ENCODE measurements at places on chromosomes 2 and 18.

DNA sequence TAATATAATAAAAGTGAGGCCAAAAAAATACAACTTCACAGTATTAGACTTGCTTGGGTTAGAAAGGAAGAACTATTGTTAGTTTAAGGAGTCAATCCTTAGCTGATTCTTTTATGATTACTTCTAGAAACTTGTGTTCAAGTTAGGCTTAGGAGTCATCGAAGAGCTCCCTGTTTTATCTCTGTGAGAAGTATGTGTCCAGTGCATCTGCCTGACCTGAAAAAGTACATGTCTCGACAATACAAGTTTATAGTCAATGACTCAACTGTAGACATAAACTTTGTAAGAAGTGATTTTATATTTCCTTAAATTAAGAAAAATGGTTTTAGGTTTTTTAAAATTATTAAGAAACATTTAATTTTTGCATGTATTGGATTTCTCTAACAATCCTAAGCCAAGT is 571.2 kb downstream of the ZEB2 start:
- DNase-seq, result no peak

DNA sequence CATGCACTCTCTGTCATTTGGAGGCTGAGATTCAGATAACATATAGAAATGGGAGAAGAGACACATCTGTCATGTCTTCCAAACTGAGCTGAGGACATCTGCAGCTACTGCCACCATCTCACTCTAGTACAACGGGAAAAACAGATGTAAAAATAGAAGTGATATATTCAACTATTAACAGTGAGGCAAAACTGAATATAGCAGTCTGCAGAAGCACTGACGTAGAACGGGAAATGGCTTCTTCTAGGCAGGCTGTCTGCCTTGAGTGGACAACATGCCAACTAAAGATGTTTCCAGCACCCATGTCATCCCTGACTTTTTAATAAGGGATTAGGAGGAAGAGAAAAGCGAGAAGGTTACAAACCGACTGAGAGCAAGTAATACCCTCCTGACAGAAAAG is 51.6 kb downstream of the MRPL33 start:
- no peak for DNase-seq

GRCh38 chr18:45106331-45106774 is 425.7 kb downstream of the SETBP1 start:
- peak; percentile 91 for DNase-seq

GRCh38 chr2:36701391-36701795 is 4.9 kb downstream of the VIT start:
- DNase-seq, result no peak

GRCh38 chr2:12504443-12504842 is 212.3 kb upstream of the TRIB2 start:
- peak; percentile 65 for DNase-seq

DNA sequence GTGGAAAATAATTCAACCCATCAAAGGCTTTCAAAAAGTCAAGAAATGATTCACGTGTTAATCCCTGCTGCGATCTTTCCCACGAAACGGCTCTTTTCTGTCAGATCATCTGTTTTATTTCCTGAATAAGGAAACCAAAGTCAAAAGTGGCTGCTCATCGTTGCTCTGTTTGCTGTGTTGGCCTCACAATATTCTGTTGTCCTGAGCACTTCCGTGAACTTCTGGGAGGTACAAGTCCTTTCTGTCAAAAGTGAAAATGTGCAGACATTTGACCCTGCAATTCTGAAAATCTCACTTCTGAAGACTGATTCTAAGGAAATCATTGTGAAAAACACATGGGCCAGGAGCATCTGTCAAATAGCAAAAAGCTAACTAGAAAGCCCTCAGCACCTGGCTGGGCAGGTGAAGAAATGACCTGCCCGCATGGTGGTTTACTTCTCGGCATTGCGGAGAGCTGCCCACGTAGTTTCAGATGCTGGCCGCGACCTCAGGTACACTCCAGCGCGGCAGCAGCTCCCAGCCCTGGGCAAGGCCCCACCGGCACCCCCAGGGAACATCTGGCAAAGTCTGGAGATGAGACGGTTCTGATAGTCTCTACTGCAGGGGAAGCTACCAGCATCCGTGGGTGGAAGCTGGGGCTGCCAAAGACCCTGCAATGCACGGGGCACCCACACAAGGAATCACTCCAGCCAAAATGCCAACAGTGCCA is 31.9 kb upstream of the GPC1 start:
- no peak for DNase-seq

DNA sequence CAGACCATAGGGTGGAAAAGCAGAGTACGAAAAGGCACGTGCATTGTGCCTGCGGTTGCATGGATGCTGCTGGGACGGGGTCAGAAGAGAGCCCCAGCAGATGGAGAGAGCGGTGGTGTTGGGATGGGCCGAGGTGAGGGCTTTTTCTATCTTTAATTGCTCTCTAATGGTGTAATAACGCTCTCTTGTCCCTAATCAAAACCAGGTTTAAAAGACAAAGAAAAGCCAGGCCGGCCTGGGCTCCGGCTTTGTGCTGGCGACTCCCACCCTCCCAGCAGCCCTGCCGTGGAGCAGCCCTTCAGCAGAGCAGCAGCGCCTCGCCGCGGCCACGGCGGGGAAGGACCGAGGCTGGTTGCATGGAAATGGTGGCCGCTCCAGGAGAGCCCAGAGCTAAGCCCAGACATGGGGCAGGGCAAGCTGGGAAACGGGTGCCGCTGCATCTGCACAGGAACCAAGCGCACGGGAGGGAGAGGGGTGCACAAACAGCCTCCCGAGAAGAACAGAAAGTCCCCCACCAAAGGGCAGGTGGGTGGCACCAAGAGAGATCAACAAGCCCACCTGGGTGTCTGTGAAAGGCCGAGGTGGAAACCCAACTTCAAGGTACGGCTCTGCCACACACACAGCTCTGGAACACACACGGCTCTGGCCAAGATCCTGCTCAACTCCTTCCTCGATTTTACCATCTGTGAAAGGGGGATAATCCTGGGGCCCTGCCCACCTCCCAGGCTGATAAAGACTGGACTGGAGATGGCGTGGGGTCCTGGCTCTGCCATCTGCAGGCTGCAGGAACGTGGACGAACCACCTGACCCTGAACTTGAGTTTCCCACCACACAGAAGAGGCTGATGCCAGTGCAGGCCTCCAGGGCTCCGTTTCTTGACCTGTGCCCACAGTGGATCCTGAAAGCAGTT is 15.0 kb downstream of the HS1BP3 start:
- peak; percentile 84 for DNase-seq

GRCh38 chr2:133906926-133907325 is 338.7 kb upstream of the NCKAP5 start:
- no peak for DNase-seq

GRCh38 chr2:96325884-96326255 is 753 bp downstream of the ITPRIPL1 start:
- DNase-seq, result peak; percentile 58

- peak; percentile 43 for DNase-seq
Measured at GRCh38 chr2:68771211-68771751, 36.7 kb downstream of the ARHGAP25 start.

DNA sequence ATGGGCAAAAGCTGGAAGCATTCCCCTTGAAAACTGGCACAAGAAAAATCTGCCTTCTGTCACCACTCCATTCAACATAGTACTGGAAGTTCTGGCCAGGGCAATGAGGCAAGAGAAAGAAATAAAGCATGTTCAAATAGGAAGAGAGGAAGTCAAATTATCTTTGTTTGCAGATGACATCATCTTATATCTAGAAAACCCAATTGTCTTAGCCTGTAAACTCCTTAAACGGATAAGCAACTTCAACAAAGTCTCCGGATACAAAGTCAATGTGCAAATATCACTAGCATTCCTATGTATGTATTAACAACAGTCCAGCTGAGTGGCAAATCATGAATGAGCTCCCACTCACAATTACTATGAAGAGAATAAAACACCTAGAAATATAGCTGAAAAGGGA is 1579.3 kb downstream of the SUCLG1 start:
- DNase-seq, result no peak

DNA sequence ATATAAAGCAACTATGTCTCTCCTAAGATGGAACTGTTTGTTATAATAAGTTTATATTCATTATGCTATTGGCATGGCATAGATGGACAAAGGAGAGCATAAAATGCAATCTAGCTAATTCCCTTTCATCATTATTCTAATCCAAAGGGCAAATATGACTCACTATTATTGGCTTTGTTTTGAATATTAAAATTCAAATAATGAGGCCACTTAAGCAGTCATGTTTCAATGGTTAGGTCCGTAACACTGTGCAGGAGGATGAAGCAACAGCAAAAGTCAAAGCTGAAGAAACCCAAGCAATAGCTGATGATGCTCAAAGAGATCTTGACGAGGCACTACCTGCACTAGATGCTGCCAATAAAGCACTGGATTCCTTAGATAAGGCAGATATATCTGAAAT is 177.1 kb downstream of the TRABD2A start:
- DNase-seq, result no peak

GRCh38 chr2:30147196-30147714 is 448 bp downstream of the YPEL5 start:
- DNase-seq, result no peak

GRCh38 chr2:169464466-169464865 is 14.8 kb upstream of the BBS5 start:
- DNase-seq, result no peak

- no peak for DNase-seq
Measured at GRCh38 chr18:67651438-67651837, 134.9 kb upstream of the DSEL start.

GRCh38 chr2:33573657-33574056 is 25.4 kb downstream of the FAM98A start:
- no peak for DNase-seq

GRCh38 chr2:235493775-235494715 is at the start of gene AGAP1:
AGAP1 (plus strand) TSS chr2:235494043.
- DNase-seq, result peak; percentile 28

DNA sequence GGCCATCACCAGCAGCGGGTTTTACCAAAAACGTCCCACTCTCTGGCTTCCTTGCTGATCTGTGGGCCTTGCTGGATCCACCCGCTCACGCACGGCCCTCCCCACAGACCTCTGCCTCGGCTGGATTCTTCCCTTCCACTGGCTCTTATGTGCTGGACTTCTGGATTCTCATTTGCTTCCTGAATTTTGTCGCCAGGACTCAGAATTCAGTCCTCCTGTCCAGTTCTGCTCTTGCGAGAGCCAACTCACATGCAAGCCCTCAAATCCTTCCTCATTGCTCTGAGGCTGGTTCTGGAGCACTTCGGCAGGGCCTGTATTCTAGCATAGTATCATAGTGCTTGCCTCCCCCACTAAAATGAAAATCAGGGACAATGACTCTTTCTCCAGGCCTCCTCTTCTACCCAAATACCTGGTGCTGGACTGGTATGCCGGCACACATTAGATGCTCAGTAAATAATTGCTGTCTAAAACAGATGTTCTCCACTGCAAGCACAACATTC is 115.5 kb downstream of the ATL2 start:
- no peak for DNase-seq

DNA sequence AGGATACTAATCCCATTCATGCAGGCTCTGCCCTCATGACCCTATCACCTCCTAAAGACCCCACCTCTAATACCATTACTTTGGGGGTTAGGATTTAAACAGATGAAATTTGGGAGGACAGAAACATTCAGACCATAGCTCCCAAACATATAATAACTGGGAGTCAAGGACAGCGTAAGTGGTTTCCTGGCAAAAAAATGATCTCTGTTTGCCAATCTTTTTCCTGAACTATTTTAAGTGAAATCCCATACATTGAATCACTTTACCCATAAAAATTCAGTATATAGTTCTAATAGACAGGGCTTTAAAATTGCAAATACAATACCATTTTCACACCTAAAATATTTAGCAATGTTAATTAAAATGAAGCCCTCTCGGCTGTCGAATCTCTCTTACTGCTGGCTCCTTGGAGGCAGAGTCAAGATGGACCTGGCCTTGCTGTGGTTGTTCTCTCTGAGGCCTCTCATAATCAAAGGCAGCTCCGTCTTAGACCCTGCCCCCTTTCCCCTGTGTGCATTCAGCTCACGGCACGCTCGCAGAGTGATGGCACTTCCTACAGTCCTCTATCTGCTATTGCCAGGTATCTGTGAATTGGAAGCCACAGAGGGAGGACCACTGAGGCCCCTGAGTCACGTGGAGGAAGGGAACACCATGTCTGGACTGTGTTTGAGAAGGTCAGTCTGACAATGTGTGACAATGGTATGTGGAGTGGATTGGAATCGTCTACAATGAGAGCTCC is 132.3 kb downstream of the UXS1 start:
- no peak for DNase-seq

- no peak for DNase-seq
Measured at GRCh38 chr2:109322111-109322510, 193.1 kb downstream of the SH3RF3 start.

- DNase-seq, result peak; percentile 98
Measured at GRCh38 chr2:197198890-197199289, 111.7 kb downstream of the ANKRD44 start.

- peak; percentile 62 for DNase-seq
Measured at GRCh38 chr2:34266908-34267697, 668.0 kb upstream of the FAM98A start.

- no peak for DNase-seq
Measured at GRCh38 chr2:25255745-25256487, 85.8 kb downstream of the DNMT3A start.

DNA sequence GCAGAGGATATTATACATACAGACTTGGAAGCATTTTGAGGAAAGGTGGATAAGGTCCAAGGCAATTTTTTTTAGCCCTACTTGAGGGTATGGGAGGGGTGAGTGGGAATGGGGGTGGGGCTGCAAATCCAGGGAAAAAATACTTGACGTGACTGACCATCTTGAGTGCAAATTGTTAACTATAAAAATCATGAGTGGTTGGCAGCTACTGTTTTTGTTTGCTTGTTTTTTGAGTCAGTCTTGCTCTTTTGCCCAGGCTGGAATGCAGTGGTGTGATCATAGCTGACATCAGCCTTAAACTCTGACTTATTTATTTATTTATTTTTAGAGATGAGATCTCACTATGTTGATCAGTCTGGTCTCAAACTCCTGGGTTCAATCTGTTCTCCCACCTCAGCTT is 458.8 kb downstream of the PIK3C3 start:
- DNase-seq, result no peak

- no peak for DNase-seq
Measured at GRCh38 chr2:64276417-64277095, 132.3 kb upstream of the PELI1 start.

GRCh38 chr2:12727065-12727464 is 10.3 kb downstream of the TRIB2 start:
- no peak for DNase-seq

GRCh38 chr18:52130624-52131301 is 209.2 kb upstream of the DCC start:
- no peak for DNase-seq

- DNase-seq, result no peak
Measured at GRCh38 chr18:58867281-58867961, 2.7 kb downstream of the ZNF532 start.

GRCh38 chr2:16394072-16394985 is 271.3 kb downstream of the CYRIA start:
- DNase-seq, result no peak

DNA sequence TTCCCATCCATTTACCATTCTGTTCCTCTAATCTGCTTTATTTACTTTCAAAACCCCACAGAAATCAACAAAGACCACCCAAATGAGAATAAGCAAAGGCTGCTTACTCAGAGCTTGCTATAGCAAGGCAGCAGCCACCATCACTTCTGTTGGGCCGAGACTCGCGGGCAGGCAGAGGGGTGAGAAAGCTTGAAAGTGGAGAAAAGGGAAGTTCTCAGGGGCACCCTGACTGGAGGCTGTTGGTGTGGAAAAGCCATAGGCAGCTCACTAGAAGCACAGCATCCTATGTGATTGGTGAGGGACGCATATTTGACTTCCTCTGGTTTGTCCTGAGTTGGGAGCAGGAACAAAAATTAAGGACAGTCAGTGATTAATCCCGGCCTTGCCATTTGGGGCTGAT is 269.7 kb upstream of the THSD7B start:
- DNase-seq, result peak; percentile 17

- peak; percentile 41 for DNase-seq
Measured at GRCh38 chr2:226971084-226971483, 135.2 kb downstream of the RHBDD1 start.

GRCh38 chr2:108554528-108554927 is 20.3 kb downstream of the LIMS1 start:
- DNase-seq, result no peak

Data from GM12865 (cell line).